ENCODE measurements at places on chromosomes 5 and 9.

DNA sequence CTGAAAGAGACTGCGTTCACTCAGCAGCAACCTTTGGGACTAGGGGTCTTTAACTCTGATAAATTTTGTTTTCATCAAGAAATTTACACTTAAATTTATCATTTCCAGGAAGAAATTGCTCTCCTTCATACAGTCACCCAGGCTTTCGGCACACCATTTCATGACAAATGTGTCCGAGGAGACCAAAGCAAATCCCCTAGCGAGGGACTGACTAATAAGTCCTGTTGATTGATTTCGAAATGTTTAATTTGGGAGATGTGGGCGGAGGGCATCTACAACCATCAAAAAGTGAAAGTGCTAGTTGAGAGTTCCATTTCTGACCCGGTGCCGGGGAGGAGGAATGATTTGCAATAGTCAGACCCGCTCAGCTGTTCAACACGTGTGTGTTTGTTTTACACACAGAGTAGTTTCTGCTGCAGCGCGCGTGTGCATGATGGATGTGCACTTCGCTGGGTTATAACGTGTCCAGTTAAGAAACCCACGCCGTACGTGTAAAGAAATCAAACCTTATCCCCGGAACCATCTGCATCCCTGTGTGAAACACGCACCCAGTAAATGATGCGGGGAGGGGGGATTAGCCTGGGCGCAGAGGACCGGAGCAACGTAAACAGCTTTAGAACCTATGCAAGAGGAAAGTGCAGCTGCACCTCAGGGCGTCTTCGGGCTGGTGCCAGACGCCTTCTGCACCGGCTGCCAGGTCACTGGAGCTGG is 845 bp upstream of the NR4A3 start:
- peak; percentile 77 for DNase-seq

DNA sequence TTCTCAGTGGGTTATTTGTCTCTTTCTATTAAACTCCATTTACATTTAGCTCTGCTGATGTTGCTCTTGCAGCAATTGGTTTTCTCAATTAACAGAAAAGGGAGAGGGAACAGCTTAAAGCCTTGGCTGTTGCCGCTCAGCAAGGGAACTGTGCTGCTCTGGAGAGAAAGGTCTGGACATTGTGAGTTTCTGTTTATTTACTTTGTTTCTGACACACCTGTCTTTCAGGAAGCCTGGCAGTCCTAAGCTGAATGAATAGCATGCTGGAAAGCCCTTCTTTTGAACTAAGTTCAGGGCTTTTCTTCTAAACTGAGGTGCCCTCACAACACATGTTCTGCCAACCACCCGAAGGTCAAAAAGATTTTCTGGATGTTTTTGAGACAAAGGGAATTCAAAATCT is 491.9 kb downstream of the PDE4D start:
- no peak for DNase-seq

DNA sequence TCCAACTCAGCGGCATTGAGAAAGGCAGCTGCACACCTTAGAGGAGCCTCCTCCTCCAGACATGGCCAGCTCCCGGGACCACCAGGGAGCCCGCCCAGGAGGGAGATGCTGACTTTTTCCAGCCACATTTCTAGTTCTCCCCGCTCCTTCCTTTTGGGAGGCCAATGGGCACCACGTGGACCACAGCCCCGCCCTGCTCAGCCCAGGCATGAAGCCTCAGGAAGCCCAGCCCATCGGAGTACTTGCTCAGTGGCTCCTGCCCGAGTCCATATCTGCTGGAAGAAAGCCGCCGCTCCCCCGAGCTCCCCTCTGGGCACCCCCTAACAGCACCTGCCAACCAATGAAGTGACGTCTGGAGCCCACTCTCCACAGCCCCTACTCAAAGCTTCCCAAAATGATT is 52.4 kb downstream of the SMIM23 start:
- DNase-seq: no peak

DNA sequence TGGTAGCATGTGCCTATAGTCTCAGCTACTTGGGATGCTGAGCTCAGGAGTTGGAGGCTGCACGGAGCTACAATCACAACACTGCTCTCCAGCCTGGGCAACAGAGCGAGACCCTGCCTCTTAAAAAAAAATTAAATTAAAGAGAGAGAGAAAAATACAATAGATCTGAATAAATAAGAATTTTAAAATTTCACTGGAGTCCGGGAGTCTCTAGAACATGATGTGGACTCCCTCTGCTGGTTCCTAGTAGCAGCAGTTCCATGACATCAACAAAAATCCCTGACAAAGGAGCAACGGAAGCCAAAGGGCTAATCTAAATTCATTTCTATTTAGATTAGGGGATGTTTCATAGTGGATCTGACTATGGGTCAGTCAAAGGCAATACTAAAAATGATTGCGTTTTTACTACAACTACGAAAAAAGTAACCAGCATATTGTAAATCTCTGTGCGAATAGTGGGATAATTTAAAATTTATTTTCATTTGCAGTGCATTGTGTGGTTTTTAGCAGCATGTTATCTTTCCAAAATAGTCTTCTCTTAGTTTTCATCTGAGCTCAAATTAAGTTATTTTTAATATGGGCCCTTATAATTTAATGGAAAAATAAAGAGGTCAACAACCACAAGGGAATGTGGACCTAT is 6.7 kb downstream of the INIP start:
- peak; percentile 82 for DNase-seq

DNA sequence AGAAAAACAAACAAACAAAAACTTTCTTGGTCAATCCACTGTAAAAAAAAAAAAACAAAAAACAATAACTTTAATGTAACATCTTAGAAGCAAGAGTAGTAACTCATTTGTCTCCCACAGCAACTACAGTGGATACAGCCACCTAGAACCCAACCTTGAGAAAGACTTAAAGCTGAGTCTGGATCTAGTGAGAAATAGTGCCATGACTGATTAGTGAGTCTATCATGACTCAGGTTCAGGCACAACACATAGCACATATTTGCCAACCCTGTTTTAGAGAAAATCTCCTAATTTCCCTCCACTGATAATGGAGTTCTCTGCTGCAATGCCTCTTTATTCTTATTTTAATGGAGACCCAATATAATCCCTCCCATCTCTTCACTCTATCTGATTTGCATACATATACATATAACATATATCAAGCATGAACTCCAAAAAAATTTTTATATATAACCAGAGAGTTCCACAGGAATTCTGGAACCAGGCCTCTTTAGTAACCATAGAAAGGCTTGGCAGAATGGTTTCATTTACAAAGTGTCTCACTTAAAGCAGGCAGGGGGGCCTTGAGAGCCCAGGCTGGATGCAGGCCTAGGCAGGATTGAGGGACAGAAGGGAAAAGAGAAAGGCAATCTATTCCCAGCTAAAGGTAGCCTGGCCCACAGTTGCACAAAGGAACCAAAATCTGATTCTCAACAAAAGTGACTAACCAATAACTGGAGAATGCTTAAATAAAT is 11.9 kb upstream of the NR4A3 start:
- no peak for DNase-seq

DNA sequence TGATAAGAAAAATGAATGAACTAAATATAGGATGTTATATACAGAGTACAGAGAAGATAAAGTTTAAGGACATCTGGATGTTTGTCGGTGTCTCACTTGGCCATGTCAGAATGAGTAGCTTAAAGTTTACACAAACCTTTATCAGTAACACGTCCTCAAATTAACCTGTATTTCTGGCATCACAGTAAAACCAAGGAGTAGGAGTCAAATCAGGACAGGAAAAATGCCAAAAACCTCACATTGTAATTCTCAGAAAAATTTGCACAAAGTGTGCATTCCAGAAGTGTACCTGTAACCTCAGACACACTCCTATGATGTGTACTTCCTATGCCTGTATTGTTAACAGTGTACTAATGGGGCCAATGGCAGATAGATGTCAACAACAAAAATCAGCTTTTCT is 139.3 kb downstream of the SMC2 start:
- no peak for DNase-seq

DNA sequence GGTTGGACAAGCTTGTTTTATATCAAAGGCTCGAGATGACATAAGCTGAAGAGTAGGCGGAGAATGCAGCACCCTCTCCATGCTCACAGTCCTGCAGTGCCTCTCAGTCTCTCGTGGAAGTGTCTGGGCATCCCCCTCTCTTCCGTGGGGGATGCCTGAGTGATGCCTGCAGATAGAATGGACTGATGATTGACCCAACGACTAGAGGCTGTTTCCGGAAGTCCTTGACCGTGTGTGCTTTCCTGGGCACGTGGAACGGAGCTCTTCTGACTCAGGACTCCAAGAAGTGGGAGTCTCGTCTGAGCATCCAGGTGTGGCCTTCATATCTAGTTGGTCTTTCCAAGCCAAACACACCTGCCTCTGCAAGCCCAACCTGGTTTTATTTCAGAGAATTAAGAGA is 241.8 kb upstream of the IRX2 start:
- no peak for DNase-seq

DNA sequence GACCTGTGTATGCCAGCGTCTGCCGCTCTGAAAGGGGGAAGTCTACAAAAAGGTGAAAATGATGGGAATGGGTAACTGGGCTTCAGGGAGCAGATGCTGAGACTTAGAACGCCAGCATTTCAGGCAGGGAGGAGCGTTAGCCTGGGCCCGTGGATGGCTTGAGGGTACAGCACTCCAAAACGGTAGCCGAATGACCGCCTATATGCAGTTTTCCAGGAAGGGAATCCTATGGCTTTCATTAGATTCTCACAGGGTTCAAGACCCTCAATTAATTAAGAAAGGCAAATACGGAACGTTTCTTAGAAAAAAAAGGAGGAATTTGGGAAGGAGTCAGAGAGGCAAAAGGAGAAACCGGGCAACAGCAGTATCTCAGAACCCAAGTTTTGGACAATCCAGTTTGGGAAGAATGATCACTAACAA is 639 bp downstream of the AMACR start:
- peak; percentile 40 for DNase-seq

- DNase-seq: no peak
These were observed 107.0 kb downstream of the CDH6 start for GRCh38 chr5:31300501-31300900.

DNA sequence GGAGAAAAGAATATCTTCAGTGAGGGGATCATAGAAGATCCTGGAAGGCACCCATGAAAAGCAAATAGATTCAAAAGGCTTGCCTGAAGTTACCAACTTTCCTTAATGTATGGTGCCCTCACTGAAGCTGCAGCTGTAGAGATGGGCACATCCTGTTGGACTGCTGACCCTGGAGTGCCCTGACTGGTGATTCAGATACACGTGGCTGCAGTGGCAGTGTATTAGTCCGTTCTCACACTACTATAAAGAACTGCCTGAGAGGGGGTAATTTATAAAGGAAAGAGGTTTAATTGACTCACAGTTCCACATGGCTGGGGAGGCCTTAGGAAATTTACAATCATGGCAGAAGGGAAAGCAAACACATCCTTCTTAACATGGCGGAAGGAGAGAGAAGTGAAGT is 80.3 kb downstream of the OSMR start:
- no peak for DNase-seq

- DNase-seq: no peak
These were observed 70.8 kb upstream of the VCAN start for GRCh38 chr5:83400701-83401100.

DNA sequence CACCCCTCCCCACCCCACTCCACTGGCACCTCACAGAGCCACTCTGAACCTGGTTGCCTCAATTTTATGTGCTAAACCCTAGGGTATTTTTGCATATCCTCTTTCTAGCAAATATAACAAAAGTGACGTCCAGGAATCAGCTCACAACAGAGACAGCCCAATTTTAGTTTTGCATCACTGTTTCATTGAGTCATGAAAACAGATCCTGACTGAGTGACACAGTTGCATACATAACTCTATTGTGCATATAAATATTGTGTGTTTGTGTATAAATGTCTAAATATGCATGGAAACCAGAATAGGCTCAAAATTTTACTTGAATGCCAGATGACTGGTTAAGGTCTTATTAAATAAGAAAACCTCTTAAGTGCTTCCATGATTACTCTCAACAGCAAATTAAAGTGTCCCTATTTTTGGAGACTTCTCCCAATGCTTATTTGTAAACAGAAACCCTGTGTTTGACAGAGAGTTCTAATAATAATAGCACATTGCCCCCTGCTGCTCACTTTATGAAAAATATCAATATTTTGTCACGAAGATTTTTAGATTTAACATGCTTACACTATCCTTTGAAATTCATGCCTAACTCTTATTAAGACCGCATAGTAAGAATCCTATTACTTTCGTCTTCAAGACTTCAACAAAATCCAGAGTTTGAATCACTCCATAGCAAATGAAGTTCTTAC is 75.5 kb upstream of the PRRC1 start:
- DNase-seq: no peak

DNA sequence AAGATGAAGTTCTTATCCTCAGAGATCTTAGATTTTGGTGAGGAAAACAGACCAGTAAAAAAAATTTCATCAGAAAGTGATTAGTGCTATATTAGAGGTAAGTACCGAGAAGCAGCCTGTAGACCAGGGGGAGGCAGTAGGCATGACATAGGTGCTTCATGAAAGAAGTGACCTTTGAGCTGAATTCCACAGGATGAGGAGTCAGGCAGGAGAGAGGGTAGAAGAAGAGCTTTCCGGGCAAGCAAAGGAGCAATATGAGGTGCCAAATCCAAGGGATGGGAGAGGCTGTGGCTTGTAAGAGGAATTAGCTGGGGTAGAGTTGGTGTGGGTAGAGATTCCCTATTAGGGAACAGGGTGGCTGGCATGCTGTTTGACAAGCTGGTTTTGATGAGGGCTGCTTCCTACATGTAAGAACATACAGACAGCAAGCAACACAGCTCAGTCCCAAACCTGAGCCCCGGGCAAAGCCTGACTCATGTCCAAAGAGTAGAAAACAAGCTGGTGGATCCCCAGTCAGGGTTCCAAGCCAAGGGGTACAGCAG is 48.4 kb upstream of the PWWP2A start:
- DNase-seq: no peak

GRCh38 chr5:170722316-170722715 is 61.2 kb upstream of the GABRP start:
- no peak for DNase-seq

GRCh38 chr5:107020626-107021025 is 650.1 kb downstream of the EFNA5 start:
- DNase-seq: no peak

GRCh38 chr5:143755966-143756365 is 56.0 kb upstream of the HMHB1 start:
- DNase-seq: no peak

DNA sequence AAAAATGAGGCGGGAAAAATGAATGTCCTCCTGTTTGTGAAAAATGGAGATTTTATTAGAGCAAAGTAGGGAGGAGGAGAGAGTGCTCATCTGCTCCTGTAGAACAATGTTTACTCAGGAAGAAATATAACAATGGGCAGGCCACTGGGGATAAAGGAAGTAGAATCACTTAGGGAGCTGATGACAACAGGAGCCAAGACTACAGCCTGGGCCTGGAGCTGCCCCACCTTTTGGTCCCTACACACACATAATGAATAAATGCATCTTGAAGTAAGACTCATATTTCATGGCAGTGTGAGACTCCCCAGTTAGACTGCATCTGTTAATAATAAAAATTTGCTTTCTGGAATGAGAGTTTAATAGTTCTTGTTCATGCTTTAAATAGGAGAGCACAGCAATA is 1939.8 kb downstream of the EFNA5 start:
- DNase-seq: no peak

- DNase-seq: no peak
These were observed 14.7 kb upstream of the SARDH start for GRCh38 chr9:133752739-133753446.
